ENCODE measurements at places on chromosomes 7 and 10.

- DNase-seq, result no peak
Observed at GRCh38 chr10:75272896-75273295, 37.1 kb upstream of the COMTD1 start.

GRCh38 chr7:43650457-43651052 is 67.6 kb downstream of the STK17A start:
- peak; percentile 63 for DNase-seq

DNA sequence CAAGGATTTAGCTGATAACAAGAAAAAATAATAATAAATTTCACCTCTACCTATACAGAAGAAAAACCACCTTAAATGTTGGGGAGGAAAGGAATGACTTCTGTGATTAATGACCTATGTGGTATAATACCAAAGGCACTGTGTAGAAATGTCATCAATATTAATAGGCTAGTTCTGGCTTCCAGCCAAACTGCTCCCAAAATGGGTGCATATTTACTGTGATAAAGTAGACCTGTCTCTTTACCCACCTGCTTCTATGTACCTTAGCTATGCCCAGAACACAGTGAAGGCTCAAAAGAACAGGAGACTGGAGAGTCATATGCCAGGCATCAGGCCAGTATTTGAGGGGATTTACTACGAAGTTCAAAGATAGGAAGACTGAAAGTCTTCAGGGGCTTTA is 76.0 kb downstream of the ATE1 start:
- DNase-seq, result no peak

GRCh38 chr7:127658970-127659630 is 7.1 kb downstream of the SND1 start:
- no peak for DNase-seq

DNA sequence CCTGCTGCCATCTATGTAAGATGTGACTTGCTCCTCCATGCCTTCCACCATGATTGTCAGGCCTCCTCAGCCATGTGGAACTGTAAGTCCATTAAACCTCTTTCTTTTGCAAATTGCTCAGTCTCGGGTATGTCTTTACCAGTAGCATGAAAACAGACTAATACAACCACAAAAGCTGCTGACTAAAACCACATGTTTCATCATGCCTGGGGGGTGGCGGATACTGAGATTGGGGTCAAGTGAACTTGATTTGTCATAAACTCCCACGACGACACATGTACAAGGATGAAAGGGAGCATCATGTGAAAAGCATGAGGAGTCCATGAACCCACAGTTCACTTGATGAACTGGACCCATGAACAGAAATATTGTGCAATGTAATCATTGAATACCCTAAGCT is 134.9 kb upstream of the ANK3 start:
- peak; percentile 53 for DNase-seq

DNA sequence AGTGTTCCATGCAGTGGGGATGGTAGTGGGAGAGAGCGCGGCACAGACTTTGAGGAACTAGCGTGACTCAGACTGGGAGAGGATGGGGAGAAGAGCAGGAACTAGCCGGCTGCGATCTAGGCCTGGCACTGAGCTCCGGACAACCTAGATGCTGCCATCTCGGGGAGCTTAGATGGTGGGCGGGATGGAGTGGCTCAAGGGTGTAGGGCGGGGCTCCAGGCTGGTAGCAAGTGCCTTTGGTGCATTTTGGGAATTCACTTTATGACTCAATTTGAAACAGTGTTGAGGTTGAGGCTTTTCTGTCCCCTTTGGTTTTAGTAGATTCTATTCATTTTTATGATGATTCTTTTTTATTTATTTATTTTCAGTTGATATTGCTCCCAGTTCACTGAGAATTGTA is 185.3 kb upstream of the GPR26 start:
- no peak for DNase-seq

- no peak for DNase-seq
Observed at GRCh38 chr10:47071891-47072290, 160.7 kb downstream of the PTPN20 start.

DNA sequence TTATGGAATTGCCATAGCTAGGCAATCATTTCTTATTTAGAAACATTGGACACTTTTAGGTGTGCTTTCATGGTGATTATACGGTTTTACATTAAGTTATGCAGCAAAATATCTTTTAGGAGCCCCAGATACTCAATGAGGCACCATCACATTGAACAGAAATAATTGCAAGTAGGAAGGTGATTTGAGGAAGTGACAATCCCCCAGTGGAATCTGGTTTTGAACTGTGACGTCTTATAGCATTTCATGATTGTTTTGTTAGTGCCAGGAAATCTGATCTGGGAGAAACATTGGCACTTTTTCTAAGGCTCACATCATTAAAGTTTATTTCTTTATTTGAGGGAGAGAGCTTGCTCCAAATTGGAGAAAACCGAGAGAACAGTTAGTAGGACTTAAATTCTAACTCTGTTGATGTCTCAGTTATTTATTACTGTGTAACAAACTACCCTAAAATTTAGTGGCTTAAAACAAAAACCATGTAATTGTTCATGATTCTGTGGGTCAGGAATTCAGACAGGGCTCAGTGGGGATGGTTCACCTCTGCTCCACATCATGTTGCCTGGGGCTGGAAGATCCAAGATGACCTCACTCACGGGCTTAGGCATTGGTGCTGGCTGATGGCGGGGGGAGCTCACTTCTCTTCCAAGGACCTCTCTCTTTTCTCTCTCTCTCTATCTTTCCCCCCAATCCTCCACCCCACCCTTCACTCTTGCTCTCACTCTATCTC is 78.2 kb upstream of the STEAP1B start:
- no peak for DNase-seq

- no peak for DNase-seq
Observed at GRCh38 chr10:102247734-102248133, 2.4 kb downstream of the GBF1 start.

GRCh38 chr10:4807761-4808507 is 18.1 kb upstream of the AKR1E2 start:
- DNase-seq, result peak; percentile 61

- DNase-seq, result no peak
Observed at GRCh38 chr10:34641147-34641912, 173.8 kb downstream of the PARD3 start.

- no peak for DNase-seq
Observed at GRCh38 chr7:138350701-138351357, 109.2 kb upstream of the TRIM24 start.

DNA sequence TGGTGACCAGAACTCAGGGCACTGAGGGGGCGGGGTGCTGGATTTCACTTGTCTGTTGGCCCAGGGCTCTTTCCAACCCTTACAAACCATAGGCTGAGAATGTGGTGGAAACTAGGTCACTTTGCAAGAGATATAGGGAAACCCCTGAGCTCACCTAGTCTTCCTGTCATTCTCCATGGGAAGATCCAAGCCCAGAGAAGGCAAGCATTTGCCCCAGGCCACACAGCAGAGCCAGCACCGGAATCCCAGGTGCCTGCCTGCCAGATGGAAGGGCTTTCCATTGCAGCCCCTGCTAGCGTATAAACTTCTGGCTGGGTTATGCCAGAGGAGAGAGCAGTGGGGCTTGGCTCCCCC is 427 bp downstream of the PYROXD2 start:
- DNase-seq, result no peak

DNA sequence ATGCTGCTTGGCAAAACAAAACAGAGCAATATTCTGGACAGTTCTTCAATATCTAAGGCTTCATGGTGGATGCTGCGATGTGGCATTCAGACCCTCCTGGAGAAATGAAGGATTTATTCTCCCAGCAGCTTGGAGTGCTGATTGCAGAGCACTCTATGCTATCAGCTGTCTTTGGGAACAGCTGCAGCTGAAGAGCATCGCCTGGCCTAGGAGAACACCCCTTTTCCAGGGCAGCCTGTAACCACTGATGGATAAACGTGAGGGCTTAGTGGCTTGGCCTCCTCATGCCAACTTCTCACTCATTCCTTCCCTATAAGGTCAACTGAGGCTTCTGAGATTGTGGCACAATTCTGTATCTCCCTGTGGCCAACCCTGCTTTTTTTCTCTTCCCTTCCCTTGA is 638.1 kb upstream of the CNTNAP2 start:
- DNase-seq, result no peak

DNA sequence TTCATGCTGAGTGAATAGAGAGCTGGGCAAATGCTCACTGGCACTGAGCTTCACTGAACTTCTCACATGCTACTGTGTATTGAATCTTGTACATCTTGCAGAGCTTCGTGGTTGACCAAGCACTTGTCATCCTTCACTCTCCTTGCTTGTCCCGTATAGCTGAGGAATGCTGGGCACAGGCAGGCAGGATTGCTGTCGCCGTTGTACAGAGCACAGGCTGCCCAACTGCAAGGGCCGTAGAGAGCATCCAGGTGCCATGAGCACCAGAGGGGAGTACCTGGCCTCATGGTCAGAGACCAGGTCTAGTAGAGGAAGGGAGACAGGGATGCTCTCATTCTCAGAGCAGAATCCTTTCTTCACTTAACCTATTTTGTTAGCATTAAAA is 99.8 kb upstream of the RET start:
- DNase-seq, result no peak

DNA sequence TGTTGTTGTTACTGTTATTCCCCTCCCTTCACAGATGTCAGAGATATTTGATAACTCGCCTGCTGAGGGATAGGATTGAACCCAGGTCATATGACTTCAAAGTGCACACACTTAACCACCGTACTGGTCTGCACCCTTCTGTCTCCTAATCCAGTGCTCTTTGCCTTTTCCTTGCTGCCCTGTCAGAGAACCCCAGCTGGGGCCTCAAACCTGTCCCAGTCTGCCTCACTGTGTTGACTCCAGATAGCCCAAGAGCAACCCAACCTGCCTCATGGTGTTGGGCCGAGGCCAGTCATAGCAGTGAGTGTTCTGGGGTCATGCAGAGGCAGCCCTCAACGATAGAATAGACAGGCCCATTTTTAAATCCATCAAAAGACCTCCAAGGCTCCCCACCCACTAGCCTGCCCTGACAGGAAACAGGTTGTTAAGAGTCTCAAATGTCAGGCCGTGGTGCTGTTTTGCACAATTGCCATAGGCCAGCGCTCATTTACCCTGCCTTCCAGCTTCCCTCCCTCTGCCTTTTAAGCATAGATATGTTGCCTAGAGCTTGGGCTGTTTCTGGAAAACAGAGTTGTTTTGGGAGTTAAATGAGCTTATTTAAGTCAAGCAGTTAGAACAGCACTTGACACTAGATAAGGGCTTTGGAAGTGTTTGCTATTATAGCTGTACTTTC is 37.0 kb upstream of the PDCD4 start:
- DNase-seq, result no peak

DNA sequence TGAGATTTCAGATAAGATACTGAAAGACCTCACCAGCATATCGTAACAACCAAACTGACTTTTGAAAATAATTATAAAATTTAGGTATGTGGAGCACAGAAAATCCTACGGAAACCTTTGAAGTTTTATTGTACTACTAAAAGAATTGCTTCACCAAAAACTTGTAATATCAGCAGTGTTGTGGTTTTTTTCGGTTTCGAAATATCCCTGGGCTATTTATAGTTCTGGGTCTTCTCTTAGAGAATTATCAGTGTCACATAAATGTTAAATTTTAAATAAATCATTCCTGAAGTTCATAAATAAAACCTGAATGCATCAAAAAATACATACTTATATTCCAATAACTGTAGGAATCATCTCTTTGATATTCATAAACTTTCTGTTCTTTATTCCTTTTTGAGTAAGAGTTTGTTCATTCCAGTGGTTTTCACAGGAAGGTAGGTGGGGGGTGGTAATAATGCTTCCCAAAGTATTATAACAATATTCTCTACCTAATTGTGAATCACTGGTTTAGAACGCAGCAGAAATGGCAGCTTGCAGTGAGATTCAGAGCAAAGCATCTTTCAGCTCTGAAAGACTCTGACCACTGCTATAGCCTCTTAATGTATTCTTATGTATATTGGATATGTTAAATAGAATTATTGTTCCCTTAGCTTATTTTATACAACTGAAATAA is 60.2 kb downstream of the ZNF277 start:
- DNase-seq, result peak; percentile 46

GRCh38 chr7:77258593-77258992 is 59.0 kb upstream of the FGL2 start:
- DNase-seq, result no peak

- no peak for DNase-seq
Observed at GRCh38 chr7:149547126-149547525, 49.5 kb upstream of the ZNF746 start.

DNA sequence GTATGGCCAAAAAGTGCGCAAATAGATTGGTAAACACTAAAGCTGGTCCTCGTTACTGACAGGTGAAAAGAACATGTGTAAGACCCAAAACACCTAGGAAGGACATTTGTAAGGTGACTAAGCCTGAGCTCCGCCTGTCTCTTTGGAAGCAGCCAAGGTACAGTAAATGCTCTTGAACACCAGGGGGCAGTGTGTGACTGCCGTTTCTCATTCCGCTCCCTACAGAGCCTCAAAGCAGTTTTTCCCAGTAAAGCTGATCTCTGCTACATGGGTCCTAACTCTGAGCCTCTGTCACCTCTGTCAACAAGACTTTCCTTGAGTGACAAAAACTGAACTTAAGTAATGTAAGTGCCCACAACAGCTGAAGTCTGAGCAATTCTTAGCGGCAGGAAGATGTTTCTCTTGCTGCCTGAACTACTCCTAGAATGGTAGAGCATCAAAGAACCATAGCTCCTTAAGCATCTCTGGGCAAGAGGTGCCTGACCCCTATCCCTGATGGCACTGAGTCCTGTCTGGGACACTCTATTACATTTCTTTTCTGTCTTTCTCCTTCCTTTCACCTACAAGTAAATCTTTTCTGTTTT is 238.0 kb upstream of the INHBA start:
- peak; percentile 54 for DNase-seq

DNA sequence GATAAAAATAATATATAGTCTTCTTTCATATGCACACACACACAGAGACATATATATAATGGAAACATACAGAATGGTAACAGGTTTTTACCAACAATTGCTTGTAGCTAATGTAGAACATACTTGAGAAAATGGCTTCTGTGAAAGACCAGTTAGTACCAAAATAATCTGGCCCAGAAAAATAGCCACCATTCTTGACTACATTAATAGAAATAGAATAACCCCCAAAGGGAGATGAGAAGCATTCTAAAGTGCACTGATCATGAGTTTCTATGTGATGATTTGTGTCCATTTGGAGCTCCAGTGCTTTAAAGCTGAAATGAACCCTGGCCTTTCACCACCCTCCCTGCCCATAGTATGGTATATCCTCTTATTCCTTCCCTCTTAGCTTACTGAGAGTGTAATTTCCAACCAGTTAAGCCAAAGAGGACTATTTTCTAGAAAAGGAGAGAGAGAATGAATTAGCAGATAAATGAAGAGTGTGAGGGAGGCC is 22.9 kb upstream of the IFIT2 start:
- DNase-seq, result no peak

DNA sequence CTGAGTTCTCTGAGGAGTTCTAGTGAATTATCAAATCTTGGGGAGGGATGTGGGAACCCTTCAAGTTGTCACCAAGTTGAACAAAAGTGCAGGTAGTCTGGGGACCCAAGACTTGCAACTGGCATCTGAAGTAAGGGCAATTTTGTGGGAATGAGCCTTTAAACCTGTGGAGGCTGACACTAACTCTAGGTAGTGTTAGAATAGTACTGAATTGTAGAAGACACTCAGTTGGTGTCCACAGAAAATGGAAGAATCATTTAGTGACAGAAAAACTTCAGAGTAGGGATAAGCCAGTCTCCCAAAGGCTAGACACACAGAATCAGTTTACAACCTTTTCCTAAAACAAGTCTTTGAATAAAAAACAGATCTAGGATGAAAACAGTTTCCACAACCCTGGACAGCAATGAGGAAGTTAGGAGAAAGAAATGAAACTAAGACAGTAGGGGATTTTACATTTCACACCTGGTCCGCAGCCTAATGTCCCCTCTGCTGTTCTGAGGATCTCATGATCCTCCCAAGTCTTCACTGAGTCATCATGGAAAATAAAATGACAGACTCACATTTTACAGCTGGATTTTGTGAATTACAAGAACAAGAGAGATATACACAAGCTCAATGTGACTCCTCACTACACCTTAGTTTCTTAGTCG is 23.0 kb upstream of the ING3 start:
- no peak for DNase-seq

Measured in fibroblast of skin of left quadriceps (primary cell).